Stimulated activated CD4-positive, alpha-beta T cell treated with anti-CD3 and anti-CD28 coated beads, Interleukin-1b, Interleukin-23, amount 100 ng/mL, for 4 hours (primary cell): ENCODE measurements at places on chromosomes 3 and 15.

- DNase-seq: no peak
These were observed 523.1 kb upstream of the FRG2C start for GRCh38 chr3:75140904-75141615.

DNA sequence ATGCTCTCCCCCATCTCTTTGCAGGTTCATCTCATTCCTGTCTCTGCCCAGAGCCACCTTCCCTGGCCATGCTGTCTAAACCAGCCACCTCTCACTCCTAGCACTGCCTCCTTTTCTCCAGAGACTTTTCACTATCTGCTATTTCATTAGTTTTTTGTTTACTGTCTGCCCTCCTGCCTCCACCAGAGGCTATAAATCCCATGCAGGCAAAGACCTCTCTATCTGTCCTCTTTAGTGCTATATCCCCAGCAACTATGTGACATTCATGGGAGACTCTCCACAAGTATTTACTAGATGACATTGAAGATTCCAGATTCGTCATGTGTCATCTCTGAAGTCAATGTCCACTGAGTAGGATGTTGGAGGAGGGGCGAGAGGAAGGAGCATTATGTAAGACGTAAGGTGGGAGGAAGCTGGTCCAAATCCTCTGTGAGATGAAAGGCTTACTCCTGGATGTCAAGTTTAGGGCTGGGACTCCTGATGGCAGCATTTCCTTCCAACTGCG, 3.4 kb upstream of the FAM43A start:
- DNase-seq: no peak

- DNase-seq: no peak
These were observed 58.4 kb downstream of the TP63 start for GRCh38 chr3:189689625-189690024.

GRCh38 chr15:60009980-60010732, 6.0 kb downstream of the FOXB1 start:
- DNase-seq: no peak
